ENCODE measurements at places on chromosomes 2 and 18.
A peak's percentile ranks its signal among the peaks of the same experiment; 100 is the strongest.

DNA sequence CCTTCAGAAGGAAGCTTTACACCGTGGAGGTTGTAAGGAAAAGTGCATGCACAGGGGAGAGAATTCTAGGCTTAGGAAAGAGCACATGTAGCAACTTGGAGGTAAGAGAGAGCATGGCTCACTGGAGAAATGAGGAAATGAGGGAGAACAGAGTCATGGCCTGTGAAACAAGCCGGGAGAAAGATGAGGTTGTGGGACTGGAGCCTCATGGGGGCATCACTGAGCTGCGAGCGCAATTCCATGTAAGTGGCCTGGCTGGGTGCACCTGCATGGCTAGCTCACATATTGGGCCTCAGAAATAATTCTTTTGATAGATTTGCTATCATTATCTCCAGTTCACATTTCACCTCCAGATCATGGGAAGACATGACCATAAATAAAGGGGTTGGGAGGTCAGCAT, 785.5 kb upstream of the RAB6C start:
- DNase-seq = no peak

DNA sequence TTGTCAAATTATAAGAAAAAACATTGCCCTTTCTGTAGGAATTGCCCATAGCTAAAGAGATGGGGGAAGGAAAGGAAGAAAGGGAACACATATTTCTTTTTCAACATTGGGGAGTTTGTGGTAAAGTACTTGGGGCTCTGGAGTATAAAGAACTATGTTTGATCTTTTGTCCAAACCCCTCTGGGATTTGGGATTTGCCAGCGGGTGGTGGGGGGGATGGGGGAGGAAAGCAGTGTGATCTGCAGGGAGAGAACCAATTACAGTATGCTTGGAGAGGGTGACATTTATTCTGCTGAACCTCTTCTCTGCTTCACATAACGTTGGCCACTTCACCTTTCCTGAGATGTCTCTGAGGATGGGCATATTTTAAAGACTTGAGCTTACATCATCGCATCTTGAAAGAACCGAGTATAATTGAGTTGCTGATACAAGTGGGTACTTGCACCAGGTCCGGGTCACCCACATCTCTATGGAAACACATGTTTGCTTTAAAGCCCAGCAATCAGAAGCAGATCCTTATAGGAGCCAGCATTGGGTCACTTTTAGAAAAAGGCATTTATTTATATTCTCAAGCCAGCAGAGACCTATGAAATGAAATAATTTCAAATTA, 73.1 kb downstream of the SPATS2L start:
- no peak for DNase-seq

GRCh38 chr2:929925-930324, 20.7 kb upstream of the SNTG2 start:
- DNase-seq = no peak

GRCh38 chr2:207528980-207529329, 807 bp upstream of the CREB1 start:
- peak; percentile 48 for DNase-seq

DNA sequence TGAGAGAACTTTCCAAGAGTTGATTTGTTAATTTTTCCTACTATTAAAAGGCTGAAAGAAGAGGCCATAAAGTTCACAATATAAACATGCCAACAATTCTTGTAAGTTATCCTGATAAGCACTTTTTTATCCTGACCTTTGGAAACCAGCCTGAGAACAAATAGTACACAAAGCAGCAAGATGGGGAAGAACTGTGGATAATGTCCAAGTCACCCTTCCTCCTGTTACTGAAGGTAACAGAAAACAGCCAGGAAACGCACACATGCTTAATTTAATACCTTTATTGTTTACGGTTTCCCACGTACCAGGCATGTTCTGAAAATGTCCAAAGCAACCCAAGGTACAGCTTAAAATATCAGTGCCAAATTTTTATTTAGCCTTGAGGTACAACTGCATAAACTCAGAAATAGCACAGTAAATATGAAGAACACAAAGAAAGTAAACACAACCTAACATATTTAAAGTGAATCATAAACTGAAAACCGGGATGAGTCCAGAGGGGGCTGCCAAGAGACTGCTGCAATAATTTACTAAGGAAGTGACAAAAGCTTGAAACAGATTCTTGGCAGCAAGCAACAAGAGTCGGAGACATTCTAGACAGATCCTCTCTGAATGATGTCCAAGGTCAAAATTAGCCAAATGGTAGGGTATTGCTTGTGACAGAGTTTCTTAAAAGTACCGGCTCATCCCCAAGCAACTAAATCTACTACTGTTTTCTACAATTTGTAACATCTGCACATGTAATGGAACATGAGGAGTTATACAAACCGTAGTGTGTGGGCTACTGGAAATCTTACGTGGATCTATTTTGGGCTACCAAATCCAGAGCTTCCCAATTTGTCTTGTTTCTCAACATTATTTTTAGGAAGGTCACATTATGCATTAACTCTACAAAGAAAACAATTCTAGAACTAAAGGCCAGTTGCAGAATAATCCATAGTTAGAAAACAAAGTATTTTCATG, 93.2 kb downstream of the CABYR start:
- no peak for DNase-seq

GRCh38 chr18:69715191-69715795, 232.4 kb downstream of the CD226 start:
- peak; percentile 25 for DNase-seq

DNA sequence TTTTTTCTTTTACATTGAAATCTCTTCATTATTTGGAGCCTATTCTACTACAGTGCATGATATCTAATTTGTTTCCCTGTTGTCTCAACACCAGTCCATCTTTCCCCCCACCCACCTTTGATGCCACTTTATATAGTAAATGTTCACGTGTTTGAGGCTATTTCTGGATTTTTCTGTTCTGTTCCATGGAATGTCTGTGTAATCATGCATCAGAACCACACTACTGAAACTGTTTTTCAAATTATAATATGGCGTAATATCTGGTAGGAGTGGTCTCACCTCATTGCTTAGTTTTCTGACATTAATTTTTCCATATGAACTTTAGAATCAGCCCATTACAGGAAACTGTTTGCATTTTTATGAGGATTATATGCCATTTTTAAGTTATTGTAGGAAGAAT, 19.1 kb upstream of the NARS1 start:
- no peak for DNase-seq

GRCh38 chr2:242063850-242064249, 194.3 kb downstream of the RTP5 start:
- DNase-seq = no peak

- no peak for DNase-seq
Measured at GRCh38 chr2:12173943-12174340, 427.5 kb downstream of the LPIN1 start.

GRCh38 chr2:120976501-120977307, 241.0 kb downstream of the GLI2 start:
- no peak for DNase-seq

DNA sequence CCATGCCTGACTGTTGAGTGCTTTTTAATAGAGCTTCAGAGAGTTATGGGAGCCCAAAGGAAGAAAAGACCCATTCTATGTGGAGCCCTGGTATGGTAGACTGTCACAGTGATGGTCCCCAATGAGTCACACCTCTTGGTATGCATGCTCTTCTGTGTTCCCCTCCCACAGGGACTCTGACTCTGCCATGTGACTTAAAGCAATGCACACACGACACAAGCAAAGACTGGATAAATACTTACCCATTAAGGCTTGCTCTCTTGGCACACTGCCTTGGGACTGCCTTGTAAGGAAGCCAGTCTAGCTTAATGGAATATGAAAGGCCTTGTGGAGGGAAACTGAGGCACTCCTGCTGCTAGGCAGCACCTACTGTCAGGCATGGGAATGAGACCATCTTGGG, 16.7 kb upstream of the DTNB start:
- DNase-seq = no peak

GRCh38 chr2:226554701-226555100, 244.9 kb downstream of the IRS1 start:
- DNase-seq = no peak

GRCh38 chr18:79239631-79240030, 156.1 kb upstream of the NFATC1 start:
- no peak for DNase-seq

DNA sequence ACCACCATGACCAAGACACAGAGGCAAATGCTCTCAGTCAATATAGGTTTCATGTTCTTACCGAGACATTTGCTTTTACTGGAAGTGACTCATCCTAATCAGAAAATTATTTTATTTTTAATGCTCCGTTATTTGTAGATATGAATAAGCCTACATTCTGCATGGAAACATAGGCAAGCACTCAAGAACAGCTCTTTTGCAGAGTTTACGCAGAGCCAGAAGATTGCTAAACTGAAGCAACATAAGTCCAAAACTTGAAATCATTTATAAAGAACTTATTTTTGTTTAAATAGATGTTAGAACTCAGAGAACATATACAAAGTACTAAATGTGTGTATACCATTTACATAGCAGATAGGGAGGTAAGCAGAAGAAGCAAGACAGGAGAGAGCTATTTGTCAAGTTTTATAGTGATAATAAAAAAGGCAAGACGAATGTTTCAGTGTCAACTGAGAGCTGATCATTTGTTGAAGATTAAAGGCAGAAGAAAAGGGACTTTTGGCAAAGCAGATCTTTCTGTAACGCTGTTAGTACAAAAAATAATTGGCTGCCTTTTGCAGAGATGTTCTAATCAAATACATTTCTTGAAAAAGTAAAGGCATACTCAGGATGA, 12.4 kb upstream of the PPP1R1C start:
- no peak for DNase-seq

GRCh38 chr2:3490191-3491170, 28.9 kb downstream of the ADI1 start:
- no peak for DNase-seq

GRCh38 chr2:40668425-40668824, 216.5 kb upstream of the SLC8A1 start:
- no peak for DNase-seq

DNA sequence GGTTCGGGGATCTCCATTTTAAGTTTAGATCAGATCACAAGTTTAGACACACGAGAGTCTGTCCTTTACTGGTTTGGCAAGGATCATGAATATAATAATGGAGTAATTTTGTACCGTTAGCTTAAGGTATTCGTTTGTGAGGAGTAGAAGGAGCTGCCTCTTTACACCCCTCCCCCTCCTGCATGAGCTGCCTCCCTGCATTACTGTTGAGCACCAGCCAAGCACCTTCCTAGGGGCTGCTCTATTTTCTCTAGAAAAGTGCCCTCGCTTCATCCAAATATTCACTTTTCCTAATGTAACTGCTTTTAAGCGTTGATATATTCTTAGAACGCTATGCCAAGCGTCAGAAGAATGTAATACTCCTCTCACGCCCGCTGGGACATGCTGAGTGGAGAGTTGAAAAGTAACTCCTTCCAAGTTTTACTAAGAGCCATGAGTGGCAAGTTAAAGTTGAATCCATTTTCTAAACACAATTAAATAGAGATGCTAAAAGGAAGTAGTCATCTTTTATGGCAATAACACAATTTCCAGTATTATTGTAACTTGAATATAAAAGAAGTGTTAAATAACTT, 25.4 kb upstream of the SCN7A start:
- DNase-seq = no peak

- DNase-seq = no peak
Measured at GRCh38 chr2:184452907-184453306, 145.4 kb upstream of the ZNF804A start.

GRCh38 chr2:150480971-150481830, 6.3 kb downstream of the RND3 start:
- no peak for DNase-seq

DNA sequence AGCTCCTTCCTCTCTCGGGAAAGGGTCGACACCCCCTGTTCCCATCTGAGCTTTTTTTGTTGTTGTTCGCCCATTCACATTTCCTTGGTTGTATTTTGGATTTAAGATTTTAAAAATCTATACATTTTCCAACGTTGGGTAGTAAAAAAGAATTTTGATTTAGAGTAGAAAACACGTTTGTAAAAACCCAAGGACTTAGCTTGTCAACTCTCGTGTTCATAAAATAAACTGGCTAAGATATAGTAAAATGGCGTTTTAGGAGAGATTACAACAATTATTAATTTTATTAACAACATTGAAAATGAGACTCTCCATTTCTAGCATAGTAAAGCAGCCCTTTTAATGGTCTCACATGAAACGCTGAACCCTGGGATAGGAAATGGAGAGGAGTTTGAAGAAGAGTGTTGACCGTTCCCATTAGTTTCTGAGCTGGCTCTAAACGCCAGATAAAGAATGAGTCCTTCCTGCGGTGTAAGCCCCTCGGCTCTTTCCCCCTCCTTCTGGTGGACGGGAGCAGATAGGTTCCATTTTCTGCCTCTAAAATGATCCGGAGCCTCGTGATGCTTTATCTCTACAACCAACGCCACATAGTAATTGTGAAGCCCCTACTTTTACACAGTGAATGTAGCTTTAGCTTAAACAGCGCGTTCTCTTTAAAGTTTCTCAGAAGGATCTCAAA, 24.0 kb upstream of the ZNF516 start:
- no peak for DNase-seq

DNA sequence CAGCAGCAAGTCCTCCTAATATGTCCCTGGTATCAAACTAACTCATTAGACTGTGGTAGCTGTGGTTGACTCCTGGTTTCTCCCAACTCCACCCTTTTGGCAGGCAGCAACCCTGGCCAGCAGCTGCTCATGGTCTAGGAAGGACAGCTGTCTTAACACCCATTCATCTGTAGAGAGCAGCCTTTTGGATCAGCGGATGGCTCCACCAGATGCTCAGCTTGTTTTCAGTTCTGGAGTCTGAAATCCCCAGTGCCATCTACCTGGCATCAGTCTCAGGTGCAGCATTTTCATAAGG, 100.5 kb downstream of the SPOPL start:
- DNase-seq = no peak

DNA sequence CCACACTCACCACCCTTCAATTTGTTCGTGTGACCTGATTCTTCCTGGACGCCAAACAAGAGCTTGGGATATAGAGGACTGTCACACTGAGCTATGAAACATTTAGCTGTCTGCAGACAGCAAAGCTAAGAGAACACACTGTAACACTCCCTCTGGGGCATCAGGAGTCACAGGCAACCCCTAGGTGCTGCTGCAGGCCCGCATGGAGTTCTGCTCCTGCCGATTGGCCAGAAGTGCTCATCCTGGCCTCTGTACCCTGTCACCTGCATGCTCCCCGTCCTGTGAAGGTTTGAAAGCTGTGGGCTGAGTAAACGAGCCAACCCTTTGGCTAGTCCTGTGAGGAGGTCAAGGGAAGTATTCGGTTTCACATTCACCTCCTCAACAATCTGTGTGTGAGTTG, 73.7 kb downstream of the PDK1 start:
- no peak for DNase-seq

DNA sequence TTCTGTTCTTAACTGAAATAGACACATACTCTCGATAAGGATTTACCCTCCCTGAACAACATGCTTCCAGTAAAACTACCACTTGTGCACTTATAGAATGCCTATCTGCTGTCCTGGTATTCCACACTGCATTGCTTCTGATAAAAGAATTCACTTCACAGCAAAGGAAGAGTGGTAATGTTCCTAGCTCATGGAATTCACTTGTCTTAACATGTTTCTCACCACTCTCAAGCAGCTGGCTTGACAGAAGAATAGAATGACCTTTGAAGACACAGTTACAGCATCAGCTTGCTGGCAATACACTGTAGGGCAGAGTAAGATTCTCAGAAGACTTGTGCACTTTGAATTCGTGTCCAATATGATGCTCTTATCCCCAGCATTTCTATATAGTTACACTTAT, 524.1 kb upstream of the CNTNAP5 start:
- DNase-seq = no peak

- DNase-seq = no peak
Measured at GRCh38 chr2:173132531-173132930, 56.9 kb downstream of the MAP3K20 start.

- DNase-seq = no peak
Measured at GRCh38 chr2:99240431-99240830, 15.0 kb downstream of the LYG2 start.

- DNase-seq = no peak
Measured at GRCh38 chr2:137178951-137179377, 413.6 kb downstream of the THSD7B start.

Measured in Jurkat, Clone E6-1 (cell line).